Stimulated activated CD8-positive, alpha-beta memory T cell treated with anti-CD3 and anti-CD28 coated beads, Interleukin-15, amount 100 ng/mL, for 1 hour (primary cell): ENCODE measurements at places on chromosomes 3 and 15.

GRCh38 chr3:184238246-184238818 is 8.9 kb downstream of the VWA5B2 start:
- no peak for DNase-seq

DNA sequence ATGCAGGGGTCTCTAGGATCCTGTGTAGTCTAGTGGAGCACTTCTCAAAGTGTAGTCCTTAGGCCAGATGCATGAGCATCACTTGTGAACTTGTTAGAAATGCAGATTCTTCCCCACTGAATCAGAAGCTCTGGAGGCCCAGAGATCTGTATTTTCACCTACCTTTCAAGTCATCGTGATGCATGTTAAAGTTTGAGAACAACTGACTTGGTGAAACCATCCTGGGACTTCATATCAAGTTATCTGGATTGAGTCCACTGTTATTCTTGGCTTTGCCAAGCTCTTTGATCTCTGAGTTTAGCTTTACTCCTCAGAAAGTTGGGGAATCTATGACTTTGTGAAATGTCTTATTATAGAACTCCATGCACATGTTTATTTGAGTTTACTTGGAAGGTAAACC is 78.5 kb downstream of the ARNT2 start:
- DNase-seq: no peak

DNA sequence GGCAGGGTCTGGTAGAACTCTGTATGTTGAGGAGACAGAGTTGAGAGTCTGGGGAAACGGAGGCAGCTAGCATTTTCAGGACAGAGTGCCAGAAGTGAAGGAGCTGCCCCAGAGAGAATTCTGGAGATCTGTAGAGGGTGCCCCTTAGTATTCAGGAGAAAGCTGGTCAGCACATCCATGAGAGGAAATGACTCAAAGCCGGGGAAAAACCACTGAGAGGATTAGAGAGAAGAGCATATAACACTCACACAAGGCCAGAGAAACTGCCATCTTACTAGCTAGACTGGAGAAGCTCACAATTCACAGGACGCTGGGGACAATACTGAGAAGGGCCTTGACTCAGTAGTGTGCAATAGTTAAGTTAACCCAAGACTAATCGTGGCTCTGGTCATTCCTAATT is 75.7 kb upstream of the DPPA4 start:
- no peak for DNase-seq

GRCh38 chr15:101088271-101088670 is 163.6 kb downstream of the CHSY1 start:
- DNase-seq: no peak

- DNase-seq: no peak
These were observed 113.0 kb downstream of the TBC1D5 start for GRCh38 chr3:17629400-17629799.

GRCh38 chr3:99925584-99926230 is 108.0 kb downstream of the CMSS1 start:
- DNase-seq: no peak

- no peak for DNase-seq
These were observed 188.8 kb downstream of the FEZF2 start for GRCh38 chr3:62184559-62184958.

DNA sequence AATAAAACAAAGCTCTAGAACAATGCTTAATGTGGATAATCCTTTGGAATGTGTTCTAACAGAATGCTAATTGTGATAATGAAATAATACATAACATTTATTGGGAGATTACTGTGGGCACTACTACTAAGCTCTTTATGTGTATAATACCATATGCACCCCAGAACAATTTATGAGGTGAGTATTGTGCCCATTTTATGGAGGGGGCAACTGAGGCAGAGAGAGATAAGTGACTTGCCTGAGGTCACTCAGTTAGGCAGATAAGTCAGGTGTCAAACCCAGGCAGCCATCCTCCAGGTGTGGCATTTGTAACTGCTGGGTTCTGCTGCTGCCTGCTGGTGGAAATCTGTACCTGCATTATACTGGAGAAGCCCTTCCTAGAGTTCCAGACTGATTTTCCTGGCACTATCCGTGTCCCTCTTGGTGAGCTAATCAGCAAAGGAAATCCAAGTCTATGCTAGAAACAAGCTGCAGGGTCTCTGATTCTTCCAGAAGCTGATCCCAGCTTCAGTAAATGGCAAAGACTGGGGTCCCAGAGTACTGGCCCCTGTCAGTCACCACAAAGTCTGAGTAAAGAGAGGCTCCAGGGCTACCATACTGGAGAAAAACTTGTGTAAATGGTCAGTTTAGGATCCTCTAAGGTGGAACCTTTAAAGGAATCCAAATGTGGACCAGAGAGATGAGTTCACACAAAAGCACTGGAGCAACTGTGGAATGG is 22.6 kb upstream of the RBP1 start:
- no peak for DNase-seq

DNA sequence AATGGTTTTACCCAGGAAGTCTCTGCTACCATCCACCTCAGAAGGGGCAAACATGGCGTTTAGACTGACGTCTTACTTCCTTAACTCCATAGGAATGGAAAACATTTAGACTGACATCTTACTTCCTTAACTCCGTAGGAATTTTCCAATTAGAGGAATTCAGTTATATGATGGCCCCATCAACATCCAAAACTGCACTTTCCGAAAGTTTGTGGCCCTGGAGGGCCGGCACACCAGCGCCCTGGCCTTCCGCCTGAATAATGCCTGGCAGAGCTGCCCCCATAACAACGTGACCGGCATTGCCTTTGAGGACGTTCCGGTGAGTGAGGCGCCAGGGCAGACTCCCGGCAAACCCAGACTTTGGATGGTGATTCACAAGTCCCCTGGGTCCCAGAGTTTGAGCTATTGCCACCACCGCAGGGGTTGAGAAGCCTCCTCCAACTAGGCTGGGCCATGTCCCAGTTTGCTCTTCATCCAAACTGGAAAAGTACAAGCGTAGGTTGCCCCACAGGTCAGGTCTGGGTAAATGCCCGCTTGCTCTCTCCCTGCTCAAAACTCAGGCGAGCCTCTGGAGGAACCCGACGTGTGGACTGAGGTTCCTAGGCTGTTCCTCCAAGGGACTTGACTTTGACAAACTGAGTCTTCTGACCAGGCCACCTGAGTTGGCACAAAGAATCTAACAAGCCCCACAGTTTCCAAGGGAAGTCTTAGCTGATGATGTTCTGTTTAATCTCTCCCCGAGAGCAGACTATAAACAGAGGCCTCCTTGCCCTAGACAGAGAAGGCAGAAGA is 57.7 kb downstream of the MESD start:
- no peak for DNase-seq

DNA sequence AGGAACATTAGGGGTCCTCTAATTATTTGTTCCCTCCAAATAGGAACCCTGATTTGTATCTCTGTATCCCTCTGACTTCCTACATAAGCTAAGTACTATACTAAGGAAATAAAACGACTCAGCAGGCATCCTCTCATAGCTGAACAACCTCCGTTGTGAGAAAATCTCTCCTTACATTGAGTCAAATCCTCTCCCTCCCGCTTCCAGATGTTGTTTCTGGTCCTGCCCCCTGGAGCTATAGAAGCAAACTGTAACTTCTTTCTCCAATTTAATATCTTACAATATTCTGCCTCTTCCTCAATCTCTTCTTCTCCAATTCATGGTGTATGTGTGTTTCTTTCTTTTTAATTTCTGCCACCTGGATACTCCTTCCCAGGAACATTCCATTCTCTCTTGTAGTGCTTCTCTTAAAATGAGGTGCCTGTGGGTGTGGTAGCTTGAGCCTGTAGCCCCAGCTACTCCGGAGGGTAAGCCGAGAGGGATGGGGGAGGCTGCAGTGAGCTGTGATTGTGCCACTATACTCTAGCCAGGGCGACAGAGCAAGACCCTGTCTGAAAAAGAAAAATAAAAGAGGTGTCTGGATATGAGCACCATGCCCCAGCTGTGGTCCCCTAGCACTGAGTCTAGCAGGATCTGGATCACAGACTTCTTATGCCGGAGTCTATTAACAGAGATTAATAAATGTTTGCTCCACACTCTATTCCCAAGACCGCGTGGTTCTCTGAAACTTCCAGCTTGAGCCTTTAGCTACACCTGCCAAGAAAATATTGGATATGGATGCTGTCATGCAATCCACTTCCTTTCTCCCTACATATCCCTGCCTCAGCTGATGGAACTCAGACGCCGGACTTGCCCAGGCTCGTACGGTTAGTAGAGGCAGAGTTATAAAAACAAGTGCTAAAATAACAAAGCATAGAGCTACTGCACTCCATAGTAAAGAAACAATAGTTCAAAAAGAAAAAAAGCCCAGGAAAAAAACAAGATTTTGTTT is 42.9 kb upstream of the NEO1 start:
- no peak for DNase-seq

DNA sequence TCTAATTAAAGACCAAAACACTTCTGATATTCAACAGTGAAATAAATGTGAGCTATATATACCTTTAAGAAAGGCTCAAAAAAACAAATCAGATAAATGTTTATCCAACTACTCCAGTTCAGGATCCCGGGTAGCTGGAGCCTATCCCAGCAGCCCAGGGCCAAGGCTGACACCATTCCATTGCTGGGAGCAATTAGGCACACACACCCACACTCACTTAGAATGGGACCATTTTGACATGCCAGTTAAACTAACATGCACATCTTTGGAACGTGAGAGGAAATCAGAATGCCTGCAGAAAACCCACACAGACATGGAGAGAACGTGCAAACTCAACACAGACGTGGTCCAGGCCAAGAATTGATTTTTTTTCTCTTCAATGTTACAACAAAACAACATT is 30.0 kb upstream of the PLSCR4 start:
- DNase-seq: no peak

DNA sequence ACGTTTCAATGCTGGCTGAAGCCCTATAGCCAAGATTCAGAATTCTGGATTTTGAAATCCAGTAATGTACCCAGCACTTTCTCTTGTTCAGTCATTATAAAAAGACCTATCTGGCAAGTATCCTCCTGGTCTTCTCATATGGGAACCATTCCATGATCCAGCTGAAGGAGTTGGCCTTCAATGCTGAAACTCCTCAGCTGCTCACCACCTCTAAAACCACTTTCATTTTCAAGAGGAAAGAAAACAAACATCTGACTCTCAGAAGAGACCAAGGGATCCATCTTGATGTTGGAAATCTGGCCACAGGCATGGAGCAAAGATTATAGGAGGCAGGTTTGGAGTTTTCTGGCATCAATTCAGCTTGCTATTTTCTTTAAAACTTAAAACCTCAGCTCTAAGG is 235.4 kb downstream of the FMN1 start:
- DNase-seq: no peak

DNA sequence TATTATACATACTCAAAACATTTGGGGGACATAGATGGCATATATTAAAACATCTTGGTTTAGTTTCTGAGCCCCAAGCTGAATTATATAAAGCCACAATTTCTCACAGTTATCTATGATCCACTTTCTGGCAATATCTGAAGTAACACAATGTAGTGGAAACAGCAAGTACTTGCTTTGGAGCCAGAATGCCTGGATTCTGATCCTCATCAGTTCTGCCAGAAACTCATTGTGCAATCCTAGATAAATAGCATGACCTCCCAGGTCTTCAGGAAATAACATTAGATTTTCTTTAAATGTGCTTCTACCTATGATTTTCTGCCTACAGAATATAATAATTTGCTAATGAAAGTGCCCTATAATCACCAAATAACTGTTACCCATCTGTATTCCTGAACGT is 544.9 kb downstream of the NAALADL2 start:
- no peak for DNase-seq

GRCh38 chr3:48715174-48715800 is 1.7 kb downstream of the IP6K2 start:
- DNase-seq: no peak

- DNase-seq: peak; percentile 52
These were observed 18.0 kb upstream of the LOXL1 start for GRCh38 chr15:73908030-73908821.

DNA sequence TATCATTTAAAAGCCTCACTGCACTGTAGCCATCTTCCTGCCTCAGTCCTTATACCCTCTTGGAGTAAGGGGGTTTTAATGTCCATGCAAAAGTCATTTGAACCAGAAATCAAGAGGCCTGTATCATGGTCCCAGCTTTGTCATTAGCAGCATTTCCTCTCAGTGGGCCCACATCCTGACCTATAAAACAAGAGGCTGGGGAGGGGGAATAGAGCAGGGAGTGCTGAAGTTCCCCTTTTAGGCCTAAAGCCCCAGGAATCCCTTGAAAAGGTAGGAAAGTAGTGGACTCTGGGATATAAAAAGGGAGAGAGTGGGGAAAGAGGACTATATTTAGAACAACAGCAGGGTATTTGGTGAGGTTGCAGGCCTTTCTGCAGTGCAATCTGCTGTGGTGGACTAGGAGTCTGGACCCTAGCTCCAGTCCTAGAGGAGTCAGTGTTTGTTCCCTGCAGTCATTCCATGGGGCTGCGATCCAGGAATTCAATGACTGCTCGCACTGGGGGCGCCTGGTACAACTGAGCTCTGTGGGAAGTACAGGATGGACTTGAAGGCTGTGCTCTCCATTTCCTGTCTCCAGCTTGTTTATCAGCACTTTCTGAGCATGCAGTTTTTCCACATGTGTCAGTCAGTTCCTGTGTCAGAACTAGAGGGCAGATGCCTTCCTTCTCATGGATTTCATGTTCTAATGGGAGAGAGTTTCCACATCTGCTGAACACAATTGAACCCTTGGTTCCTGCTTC is 46.8 kb downstream of the PDHB start:
- DNase-seq: no peak

DNA sequence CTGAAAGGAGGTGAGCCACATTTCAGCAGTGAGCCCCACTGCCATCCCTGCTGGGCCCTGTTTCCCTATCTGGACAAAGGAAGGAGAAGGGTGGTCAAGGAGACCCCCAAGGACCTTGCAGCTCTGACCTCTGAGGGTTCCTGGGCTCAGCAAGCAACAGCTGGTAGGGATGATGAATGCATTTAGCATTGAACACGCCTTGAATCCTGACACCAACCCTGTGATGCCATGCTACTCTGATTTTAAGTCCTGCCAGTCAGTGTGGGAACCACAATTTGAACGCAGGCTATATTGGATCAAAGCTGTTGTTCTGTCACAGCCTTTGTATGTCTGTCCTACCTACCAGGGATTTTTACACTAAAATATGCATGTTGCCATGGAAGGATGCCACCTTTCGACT is 6.5 kb downstream of the MPI start:
- DNase-seq: no peak

DNA sequence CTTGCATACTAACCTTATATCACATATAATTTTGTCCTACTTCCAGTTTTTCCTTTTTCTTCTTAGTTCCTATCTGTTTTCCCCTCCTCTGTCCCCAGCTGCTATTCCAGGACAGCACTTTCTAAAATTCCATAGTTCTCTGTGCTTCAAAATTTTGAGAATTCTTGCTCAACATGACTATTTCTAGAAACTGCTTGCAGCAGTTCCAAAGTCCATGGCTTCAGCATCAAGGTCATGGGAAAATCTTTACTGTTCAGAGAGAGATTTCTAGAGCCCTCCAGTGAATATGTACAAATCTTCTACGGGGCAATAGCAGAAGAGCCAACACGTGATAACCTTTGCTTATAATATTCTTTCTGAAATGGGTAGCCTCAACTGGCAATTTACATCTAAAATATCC is 76.1 kb upstream of the PHLDB2 start:
- no peak for DNase-seq
